ENCODE measurements at places on chromosomes 12 and 14. TPM values are rescaled to one million over a fixed set of nuclear protein-coding genes. Genes with fewer than 3 reads are reported as not detected.

Gene PIK3C2G
- total RNA-seq, result not detected

Gene GDF3
- not detected for total RNA-seq

Gene ANG
- total RNA-seq, result 7.3 TPM

Gene CMKLR1
- 32.9 TPM for total RNA-seq

Gene BHLHE41
- total RNA-seq, result 6.0 TPM

Gene CACNA1C
- 27.0 TPM for total RNA-seq

Gene ATP2B1
- total RNA-seq, result 55.2 TPM

Gene PAX9
- 0.28 TPM for total RNA-seq

Gene TROAP
- total RNA-seq, result 4.0 TPM

Gene NUP37
- total RNA-seq, result 25.9 TPM

Gene DEPDC4
- 1.6 TPM for total RNA-seq

Gene JDP2
- total RNA-seq, result 78.0 TPM

Gene EFCAB11
- total RNA-seq, result 11.3 TPM

Gene SLC25A21
- total RNA-seq, result 0.36 TPM

Gene AKAP6
- 4.3 TPM for total RNA-seq

Gene OR4K15
- not detected for total RNA-seq

Gene PTPRO
- 3.9 TPM for total RNA-seq

Gene MAX
- total RNA-seq, result 78.2 TPM

Gene NANOG
- total RNA-seq, result not detected
